ENCODE measurements at places on chromosomes 5 and 9.

- DNase-seq = no peak
Observed at GRCh38 chr5:32047056-32047455, 127.1 kb downstream of the GOLPH3 start.

- peak; percentile 64 for DNase-seq
Observed at GRCh38 chr9:72718503-72718902, 197.1 kb downstream of the TMC1 start.

- DNase-seq = no peak
Observed at GRCh38 chr9:133602277-133602676, 6.9 kb downstream of the FAM163B start.

GRCh38 chr5:85538362-85538761 lies 1079.4 kb upstream of the COX7C start:
- DNase-seq = no peak
